ENCODE measurements at places on chromosomes 2 and 18.

DNA sequence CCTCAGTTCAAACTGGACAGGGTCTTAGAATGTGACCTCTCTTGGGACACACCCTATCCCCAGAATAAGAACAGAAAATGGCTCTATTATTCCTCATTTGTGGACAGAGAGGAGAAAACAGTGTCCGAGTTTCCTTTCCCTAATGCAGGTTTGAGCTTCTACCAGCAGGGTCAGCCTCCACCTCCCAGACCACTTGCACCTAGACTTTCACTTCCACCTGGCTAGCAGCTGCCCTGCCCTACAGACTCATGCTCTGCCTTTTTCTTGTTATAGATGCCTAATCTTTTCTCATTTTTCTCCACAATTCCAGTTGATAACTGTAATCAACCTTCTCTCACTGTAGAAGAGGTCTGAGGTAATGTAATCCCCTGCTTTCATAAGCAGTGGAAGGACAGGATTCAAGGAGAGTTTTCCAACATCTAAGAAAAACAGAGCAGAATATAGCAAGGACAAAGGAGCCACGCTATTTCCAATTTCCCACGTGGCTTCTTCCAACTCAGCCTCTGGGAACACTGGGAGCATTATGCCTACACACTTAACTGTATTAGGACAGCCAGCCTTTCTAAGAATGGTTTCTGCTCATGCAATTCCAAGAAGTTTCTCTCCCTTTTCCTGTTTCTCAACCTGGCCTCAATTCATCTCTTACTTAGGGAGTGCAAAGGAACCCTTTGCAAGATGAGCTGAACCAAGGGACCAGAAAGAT is 239.8 kb downstream of the BCL11A start:
- no peak for DNase-seq

DNA sequence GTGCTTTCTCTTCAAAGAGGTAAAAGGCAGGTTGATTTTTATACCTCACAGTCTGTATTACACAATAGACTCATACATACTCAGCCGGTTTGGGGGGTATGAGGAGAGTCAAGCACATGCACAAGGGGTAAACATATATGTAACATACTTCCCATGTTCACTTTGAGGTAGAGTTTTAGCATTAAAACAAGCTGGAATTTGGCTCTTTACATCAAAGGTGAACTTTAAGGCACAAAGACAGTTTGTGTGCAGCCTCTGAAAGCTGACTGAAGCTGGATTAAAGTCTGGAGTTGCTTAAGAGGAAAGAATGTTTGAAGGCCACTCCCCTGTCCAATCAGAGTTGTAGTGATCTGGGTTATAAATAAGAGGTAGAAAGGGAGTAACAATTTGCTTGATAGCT is 282.0 kb downstream of the DPP10 start:
- DNase-seq, result no peak

- DNase-seq, result no peak
These were observed 83.3 kb upstream of the ID2 start for GRCh38 chr2:8598295-8599165.

DNA sequence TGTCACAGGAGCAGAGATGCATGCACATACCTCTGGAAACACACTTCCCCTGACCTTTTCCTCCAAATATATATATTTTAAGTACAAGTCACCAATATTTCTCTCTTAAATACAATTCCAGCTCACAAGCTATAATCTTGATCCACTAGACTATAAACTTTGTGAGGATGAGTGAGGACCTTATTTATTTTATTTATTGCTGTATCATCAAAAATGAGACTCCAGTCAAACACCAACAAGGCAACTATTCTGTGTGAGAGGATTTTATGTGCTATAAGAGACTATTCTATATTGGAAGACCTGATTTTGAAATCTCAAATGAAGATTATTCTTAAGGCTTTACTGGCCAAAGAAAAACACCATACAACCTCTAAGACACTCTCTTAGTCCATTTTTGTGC is 1352.2 kb downstream of the SUCLG1 start:
- no peak for DNase-seq

DNA sequence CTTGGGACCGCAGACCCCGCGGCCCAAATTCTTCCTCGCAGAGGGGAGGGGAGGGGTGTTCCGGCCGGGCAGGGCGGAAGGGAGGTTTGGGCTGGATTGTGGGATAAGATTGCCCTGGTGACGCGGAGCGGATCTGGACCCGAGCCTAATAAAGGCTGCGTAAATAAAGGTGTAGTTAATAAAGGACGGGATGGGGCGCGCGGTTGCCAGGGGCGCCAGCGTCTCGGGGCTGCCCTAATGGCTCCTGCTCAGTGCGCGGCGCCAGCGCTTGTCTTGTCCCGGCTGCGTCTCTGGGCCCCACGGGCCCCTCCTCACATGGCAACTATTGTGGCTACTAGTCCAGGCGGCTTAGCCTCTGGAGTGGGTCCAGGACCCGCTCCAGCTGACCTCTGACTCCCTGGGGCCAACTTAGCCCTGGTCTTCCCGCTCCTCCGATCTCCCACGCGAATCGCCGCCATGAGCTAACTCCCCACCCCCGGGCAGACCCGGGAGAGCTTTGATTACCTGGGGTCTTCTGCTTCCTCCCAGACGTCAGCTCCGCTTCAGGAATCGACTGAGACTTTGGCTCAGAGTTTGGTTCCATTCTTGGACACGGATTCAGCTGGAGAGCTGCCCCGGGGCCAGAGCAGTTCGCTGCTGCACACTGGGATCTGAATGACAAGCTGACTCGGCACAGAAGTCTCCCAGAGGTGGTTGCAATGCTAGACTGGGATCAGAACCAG is 36.5 kb downstream of the SLC25A52 start:
- no peak for DNase-seq

DNA sequence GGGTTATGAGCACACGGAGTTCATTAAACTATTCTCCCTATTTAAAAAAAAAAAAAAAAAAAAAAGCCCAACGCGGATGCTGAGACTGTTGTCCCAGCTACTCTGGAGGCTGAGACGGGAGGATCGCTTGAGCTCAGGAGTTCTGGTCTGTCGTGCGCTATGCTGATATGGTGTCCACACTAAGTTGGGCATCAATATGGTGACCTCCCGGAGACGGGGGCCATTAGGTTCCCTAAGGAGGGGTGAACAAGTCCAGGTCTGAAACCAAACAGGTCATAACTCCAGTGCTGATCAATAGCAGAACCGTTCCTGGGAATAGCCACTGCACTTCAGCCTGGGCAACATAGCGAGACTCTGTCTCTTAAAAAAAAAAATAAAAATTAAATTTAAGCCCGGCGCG is 12.9 kb upstream of the ANKRD53 start:
- DNase-seq, result no peak

- DNase-seq, result no peak
These were observed 13.6 kb downstream of the TLK1 start for GRCh38 chr2:171147081-171147480.

DNA sequence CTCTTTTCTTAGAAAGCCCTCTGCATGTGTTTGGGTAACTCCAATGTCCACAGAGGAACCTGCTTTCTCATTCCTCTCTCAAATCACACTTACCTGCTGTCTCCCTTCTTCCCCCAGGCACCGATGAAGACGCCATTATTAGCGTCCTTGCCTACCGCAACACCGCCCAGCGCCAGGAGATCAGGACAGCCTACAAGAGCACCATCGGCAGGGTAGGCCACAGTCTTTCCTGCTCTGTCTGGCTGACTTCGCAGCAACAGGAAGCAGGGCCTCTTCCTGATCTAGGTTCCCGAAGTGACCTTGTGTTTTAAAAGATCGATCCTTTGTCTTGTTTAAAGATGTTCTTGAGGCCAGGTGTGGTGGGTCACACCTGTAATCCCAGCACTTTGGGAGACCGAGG is 25.0 kb upstream of the GMCL1 start:
- no peak for DNase-seq

Data from stimulated activated CD8-positive, alpha-beta memory T cell treated with anti-CD3 and anti-CD28 coated beads, Interleukin-7, amount 100 ng/mL, for 24 hours (primary cell).